Fibroblast of skin of left quadriceps (primary cell): ENCODE measurements at places on chromosomes 1 and 21.

- no peak for DNase-seq
Observed at GRCh38 chr1:110348050-110348449, 8.9 kb downstream of the RBM15 start.

DNA sequence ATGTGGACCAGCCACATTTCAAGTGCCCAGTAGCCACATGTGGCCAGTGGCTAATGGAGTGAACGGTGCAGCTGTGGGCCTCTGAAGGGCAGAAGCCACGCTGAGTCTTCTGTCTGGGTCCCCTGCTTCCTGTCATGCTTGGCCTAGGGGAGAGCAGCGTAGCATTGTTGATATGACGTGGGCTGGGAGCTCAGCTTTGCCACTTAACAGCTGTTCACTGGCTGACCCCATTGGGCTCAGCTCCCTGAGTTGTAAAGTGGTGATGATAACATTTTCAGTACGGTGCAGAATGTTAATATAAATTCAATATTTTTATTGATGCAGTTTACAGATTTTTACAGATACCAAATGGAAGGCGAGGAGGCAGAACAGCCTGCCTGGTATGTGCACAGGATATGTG is 4.5 kb downstream of the PODN start:
- DNase-seq: no peak

GRCh38 chr1:111241797-111242196 is 14.3 kb downstream of the CHI3L2 start:
- DNase-seq: no peak

DNA sequence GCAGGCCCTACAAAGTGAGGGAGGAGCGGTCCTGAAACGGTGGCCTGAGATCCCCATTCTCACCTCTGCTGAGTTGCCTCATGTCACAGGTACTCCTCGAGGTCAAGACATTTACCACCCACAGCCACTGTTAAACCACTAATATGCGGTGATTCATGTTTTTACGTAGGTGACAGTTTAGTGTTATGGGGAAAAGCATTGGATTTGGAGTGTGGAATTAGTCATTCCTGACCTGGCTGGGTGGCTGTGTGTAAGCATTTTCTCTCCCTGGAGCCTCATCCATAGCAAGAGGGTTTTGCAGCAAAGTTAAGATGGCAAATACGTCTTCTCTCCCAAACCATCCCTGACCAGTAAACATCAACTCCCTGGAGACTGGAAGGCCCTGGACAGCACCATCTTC is 57.8 kb upstream of the KCNJ6 start:
- no peak for DNase-seq

DNA sequence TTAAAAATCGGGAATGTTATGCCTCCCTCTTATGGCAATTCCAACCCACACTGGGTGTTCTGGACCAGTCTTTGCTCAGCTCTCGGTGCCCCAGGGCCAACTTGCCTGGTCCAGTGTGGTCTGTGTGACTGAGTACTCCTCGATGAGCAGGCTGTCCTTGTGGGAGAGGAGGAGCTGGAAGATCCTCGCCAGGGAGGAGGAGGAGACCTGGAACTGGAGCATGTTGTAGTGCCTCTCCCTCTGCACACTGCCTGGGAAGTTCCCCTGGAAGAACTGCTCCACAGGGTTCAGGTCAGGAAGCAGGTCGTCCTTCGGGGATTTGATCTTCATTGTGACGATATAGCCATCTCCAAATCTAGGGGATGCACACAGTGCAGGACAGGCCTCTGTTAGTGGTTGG is 88.5 kb upstream of the GCLM start:
- DNase-seq: no peak

DNA sequence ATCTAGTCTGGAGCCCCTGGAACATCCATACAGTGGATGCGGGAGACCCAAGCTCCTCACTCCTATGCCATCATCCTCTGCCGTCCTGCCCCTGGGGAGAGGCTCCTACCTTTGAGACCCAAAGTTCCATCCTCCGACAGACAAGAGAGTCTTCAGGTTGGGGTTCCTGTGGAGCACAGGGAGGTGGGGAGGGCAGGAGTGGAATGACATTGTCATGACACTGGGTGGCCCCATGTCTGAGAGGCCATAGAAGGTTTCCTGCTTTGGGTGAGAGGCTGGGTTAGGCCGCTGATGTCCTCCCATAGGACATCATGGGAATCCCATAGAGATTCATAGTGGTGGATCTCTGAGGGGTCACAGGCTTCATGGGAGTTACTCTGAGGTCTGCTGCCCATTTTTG is 2.0 kb downstream of the CHI3L1 start:
- no peak for DNase-seq

DNA sequence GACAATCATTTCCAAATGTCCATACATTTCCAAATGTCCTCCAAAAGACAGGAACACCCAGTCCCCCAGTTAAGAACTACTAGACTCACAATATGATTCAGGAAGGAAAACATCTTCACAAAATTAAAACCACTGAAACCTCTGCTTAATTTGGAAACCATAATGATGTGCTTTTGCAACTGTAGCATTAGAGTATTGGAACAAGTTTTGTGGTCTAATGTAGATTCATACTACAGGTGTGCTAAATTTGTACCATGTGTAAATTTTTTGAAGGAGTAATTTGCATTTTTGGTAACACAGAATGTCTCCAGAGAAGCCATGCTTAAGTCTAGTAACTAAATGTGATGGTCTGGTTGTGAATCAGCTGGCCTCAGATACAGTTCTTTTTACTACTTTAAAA is 129.6 kb downstream of the DPYD start:
- no peak for DNase-seq

DNA sequence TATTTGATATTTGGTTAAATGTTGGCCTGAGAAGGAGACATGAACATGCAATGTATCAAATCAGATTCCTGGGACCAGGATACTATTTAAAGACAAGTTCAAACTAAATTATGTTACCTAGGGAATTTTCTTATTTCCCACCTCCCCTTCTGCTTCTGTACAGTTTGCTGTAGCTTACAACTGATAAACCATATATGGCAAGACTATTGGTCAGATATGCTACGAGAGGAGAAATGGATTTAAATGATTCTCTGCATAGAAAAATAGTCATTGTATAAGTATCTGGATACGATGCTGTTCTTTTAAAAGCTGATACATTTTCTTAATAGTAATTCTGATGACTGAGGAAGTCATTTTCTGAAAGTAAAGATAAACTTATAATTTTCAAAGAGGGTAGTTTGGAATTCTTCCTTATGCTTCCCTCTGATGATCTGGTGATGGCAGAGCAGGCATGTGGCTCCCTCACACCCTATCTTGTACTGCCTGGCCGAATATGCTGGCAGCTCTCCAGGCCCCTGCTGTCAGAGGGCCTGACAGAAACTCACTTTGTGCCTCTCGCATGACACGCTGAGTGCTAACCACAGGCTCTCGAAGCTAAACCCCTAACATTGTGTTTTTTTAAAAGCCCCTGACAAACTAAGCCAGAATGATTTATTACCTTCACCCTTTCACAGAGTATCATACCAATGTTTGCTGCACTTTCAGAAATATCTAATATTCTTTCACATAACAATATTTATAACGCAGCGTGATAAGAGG is 19.4 kb downstream of the RRP15 start:
- DNase-seq: peak; percentile 29

DNA sequence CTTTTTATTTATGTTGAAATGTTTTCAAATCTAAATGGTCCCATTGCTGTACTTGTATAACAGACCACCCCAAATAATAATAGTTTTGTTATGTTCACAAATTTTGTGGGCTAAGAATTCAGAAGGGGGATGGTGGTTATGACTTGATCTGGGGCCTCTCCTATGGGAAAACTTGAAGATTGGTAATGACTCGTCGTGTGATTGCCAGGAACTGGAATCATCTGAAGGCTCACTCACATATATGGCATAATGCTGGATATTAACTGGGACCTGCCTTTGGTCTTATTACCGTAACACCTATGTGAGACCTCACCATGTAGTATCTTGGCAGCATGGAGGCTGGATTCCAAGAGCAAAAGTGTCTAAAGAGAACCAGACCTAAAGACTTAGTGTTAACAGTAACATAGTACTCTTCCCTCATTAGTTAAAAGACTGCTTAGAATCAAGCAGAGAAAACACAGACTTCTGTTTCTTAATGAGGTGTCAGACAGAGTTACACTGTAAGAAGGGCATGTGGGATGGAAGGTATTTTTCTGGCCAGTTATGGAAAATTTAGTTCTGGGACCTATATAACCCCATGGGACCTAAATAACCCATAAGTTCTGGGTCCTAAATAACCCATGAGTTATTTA is 11.9 kb downstream of the LYPLAL1 start:
- no peak for DNase-seq

DNA sequence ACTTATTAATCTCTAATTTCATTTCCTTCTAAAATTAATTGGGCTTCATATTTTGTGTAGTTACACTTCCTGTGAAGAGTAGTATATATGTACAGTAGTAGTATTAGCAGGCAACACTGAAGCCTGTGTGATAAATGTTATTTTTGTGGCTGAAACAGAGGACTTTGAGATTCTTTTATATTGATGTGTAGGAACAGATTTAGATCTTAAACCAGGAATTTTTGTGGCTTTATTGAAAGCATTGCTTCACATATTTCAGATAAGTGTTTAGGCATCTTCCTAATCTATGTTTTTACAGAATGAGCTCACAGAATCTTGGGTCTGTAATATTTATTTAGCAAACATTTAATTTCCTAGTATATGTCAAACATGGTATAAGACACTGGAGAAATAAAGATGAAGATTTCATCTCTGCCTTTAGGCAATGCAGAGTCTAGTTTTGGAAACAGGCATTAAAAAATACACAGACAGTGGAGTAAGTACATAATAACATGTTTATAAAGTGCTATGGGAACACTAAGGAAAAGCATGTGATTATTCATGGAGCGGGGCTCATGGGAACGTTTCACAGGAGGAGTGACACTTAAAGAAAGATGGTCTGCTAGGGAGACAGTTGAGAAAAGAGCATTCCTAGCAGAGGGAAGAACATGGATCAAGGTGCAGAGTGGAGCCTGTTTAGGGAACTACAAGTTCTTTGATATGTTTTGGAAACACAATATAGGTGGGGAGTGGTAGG is 52.7 kb downstream of the MIGA1 start:
- DNase-seq: peak; percentile 43

DNA sequence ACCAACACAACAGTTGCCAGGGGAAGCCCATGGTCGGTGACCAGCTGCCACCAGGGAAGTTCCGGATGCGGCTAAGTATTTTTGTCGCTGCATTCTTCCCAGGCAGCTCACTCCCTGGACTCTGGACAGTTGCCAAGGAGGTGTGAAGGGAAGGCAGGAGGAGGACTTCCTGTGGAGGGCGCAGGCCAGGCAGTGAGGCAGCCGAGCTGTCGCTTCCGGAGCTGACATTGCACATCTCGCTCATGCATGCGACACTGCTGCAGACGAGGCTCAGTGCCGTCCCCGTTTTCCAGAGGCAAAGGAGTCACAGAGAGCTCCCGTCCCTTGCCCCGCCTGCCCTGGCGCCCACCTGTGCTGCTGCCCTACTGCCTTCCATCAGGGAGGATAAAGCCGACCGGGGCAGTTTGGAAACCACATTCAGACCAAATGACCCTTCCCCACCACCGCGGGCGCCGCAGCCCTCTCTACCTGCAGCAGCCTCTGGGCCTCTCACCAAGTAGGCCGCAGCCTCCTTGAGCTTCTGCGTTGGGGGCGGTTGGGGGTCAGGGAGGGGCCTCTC is 81.4 kb downstream of the NENF start:
- peak; percentile 13 for DNase-seq

- DNase-seq: no peak
Observed at GRCh38 chr1:147609358-147609757, 61.0 kb downstream of the ACP6 start.

DNA sequence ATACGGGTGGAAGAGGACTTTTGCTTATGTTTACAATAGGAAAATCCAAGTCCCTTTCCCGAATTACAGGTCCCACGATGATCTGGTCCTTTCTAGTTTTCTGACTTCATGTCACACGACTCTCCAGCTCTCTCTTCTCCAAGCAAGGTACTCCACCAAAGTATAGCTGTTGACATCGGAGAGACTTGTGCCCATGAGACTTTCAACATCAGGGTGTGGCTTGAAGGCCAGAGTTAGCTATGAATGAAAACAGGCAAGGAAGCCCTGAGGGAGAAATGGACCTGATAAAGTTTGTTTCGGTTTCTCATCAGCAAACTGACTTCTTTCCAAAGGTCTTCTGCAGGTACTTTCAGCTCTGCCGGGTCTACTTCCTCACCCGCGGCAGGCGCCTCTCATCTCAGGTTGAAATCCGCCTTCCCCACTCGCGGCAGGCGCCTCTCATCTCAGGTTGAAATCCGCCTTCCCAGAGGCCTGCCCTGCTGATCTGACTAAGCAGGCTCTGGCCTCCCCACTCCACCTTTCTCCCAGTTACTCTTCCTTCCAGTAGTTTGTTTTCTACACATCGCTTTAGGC is 2.1 kb upstream of the PER3 start:
- DNase-seq: no peak

DNA sequence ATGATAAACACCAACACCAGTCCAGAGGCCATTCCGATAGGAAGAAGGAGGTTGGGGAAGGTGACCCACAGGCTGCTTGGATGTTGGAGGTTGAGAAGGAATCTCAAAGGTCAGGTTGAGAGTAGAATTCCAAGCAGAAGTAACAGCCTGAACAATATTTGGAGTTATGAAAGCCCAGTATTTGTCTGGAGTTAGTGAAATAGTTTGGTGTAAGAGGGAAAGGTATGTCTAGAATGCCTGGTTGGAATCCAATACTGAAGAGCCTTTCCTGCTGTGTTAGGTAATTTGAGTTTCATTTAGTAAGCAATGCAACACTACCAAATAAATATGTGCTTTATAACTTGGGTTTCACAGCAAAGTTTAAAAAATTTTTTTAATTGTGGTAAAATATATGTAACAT is 70.5 kb upstream of the MCOLN3 start:
- no peak for DNase-seq

DNA sequence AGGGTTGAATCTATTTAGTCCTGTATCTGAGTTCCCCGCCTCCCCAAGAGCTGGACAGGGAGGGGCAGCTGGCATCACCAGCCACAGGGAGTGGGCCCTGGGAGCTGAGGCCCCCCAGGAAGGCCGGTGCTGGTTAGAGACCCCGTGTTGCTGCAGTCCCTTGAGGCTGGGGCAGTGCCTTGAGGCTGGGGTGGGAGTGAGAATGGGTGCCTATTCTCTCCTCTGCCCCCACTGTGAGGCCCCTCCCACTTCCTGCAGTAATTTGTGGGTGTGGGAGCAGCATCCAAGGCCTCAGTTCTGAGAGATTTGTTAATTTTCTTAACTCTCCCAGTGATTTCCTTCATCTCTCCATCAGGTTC is 2.5 kb upstream of the TRAPPC3 start:
- DNase-seq: no peak

DNA sequence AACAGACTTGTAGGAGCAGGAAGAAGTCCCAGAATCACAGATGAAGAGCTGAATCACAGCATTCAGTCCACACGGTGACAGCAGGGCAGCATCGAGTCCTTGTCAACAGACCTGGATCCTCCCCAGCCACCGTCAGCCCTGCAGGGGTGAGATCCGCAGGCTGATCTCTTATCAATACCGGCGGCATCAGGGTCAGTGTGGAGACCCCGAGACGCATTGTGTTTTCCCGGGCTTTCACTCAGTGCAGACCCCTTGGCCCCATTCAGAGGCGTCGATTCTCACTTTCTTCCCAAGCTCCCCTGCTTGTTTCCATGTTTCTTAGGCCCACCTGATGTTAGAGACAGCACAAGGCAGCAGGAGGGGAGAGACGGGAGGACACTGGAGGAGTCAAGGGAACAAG is 609.6 kb downstream of the PTPRU start:
- DNase-seq: no peak

GRCh38 chr1:204574016-204574864 is 58.0 kb downstream of the MDM4 start:
- DNase-seq: no peak
